ENCODE measurements at places on chromosomes 7 and 10. TPM values are rescaled to one million over a fixed set of nuclear protein-coding genes. Genes with fewer than 3 reads are reported as not detected.

CUTC gene
- 20.4 TPM for polyA plus RNA-seq

GRB10 gene
- 10.7 TPM for polyA plus RNA-seq

GPR26 gene
- not detected for polyA plus RNA-seq

NOD1 gene
- polyA plus RNA-seq = 2.9 TPM

OR9A2 gene
- polyA plus RNA-seq = not detected

CNOT4 gene
- 5.6 TPM for polyA plus RNA-seq

GJD4 gene
- not detected for polyA plus RNA-seq

AKR1C8 gene
- polyA plus RNA-seq = not detected

GRID2IP gene
- polyA plus RNA-seq = not detected

VSTM4 gene
- polyA plus RNA-seq = not detected

PNLIP gene
- polyA plus RNA-seq = not detected

GIMAP8 gene
- 0.02 TPM for polyA plus RNA-seq

TMEM196 gene
- polyA plus RNA-seq = not detected

BTBD16 gene
- 0.55 TPM for polyA plus RNA-seq

SPDYE5 gene
- not detected for polyA plus RNA-seq

CALML3 gene
- polyA plus RNA-seq = 4.5 TPM

OR2A5 gene
- polyA plus RNA-seq = not detected

ZNF853 gene
- polyA plus RNA-seq = 0.06 TPM

CTAGE6 gene
- not detected for polyA plus RNA-seq

GIMAP1 gene
- polyA plus RNA-seq = not detected

ANKRD61 gene
- 0.09 TPM for polyA plus RNA-seq

TRIM4 gene
- 8.4 TPM for polyA plus RNA-seq

DNMBP gene
- 9.4 TPM for polyA plus RNA-seq

HTR5A gene
- polyA plus RNA-seq = not detected

GALNT17 gene
- polyA plus RNA-seq = not detected

PSAP gene
- 333 TPM for polyA plus RNA-seq

ELFN1 gene
- 0.02 TPM for polyA plus RNA-seq

ZMYND11 gene
- 11.1 TPM for polyA plus RNA-seq

MSRB2 gene
- polyA plus RNA-seq = 36.1 TPM

TLX1 gene
- not detected for polyA plus RNA-seq

KIAA1549 gene
- polyA plus RNA-seq = 1.1 TPM

GRM8 gene
- polyA plus RNA-seq = not detected

PPP1R3C gene
- 0.43 TPM for polyA plus RNA-seq

SND1 gene
- polyA plus RNA-seq = 140 TPM

ASIC3 gene
- 0.51 TPM for polyA plus RNA-seq

All from foreskin keratinocyte (primary cell).